ENCODE measurements at places on chromosomes 2 and 18.

DNA sequence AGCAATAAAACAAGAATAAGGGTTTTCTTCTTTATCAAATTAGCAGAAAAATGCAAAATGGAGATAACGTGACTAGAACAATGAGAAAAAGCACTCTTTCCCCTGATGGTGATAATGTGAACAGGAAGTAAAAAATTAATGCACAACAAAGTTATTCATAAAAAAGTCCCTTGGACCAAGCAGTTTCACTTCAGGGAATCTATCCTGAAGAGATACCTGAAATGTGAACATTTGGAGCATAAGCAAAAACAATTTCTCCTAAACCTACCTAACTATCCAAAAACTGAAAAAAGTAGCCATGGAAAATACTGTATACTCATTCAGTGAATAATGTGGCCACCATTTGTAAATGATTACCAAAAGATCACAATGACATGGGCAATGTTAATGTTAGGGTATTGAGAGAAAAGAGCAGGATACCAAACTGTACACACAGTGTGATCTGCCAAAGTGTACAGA lies 48.7 kb downstream of the TRIP12 start:
- DNase-seq: no peak

- no peak for DNase-seq
Measured at GRCh38 chr18:56166914-56167313, 471.5 kb downstream of the TXNL1 start.

GRCh38 chr2:47072728-47073191 lies 82.3 kb downstream of the STPG4 start:
- no peak for DNase-seq

DNA sequence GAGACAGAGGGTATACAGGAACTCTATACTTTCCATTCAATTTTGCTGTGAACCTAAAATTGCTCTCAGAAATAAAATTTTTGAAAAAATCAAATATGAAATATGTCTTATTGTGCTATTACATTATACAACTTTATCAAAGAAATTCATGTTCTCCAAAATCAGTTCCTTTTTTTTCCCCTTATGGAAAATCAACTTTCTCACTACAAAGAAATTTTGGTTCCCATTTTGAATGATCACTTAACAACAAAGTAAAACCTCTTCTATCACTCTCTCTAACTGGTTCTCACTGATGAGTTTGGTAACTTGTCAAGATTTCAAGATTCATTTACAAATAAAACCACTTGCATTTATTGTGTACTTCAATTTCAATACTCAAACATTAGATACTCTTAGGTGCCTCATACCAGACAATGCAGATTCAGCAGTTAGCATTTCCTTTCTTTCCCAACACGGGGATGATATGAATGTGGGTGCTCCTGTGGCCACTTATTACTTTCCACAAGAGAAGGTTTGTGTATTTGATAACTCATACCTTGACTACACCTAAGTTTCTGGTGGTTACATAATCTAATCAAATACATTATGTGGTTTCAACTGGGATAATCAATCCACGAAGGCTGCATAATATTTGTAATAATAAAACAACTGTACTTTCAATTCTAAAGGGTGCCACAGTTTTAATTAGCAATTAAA lies 6.4 kb downstream of the PSME4 start:
- no peak for DNase-seq

- no peak for DNase-seq
Measured at GRCh38 chr2:44751754-44752479, 189.6 kb upstream of the SIX3 start.

- DNase-seq: no peak
Measured at GRCh38 chr2:162014751-162015150, 59.3 kb downstream of the DPP4 start.

DNA sequence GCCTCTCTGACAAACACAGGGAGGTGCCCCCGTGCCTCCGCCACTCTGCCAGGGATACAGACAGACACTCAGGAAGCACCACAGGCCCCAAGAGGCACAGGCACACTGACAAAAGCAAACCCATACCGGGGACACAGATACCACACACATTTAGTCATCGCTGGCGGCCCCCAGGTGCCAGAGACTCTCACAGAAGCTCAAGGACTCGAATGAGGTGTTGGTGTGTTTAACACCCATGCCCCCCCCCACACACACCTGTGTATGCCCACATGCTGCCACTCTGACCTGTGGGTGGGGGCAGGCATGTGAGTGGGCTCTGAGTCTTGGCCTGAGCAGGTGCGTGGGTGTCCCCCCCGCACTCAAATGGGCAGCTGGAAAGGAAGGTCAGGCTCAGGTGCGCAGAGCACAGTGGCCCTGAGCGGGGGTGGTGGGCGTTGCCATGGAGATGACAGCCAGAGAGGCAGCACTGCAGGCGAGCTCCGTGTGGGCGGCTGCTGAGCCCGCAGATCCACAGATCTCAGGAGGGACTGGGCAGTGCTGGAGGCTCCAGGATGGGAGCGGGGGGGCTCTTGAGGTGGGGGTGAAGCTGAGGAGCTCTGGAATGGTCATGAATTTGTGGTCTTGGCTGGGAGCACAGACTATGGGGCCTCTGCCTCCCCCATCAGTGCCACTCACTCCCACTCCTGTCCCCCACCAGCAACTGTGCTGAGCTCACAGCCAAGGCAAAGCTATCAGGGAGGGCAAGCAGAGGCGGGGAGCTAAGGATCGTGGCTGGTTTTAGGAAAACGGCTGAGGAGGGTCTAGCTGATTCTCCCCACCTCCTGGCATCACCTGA lies 73.9 kb upstream of the TAF1B start:
- no peak for DNase-seq

DNA sequence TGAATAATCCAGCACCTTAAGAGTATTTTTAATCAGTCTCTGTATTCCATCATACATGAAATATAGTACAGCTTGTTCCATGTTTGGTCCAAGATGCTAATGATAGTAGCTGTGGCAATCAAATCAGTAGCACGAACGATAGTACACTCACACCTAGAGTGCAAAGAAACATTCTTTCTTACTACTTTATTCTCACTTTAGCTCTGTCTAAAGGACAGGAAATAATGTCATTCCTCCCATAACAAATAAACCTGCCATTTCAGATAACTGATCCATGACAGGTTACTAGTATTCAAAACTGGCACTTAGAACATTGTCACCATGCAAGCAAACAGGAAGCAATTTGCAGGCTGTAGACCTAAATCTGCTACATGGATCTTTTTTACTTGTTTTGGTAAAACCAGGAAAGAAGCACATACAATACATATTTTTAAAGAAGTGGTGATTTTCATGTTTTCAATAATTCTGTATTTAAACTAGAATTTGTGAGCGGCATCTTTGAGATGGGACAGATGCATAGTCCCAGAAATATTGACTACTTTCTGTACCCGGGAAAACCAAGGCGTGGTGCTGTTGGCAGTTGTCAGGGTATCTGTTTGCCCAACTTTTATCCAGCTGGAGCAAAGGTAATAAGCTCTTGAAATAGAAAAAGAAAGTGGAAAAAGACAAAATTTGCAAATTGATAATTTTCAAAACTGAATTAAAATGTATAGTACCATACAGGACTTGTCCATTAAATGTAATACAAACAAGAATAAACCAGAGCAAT lies 49.5 kb downstream of the IKZF2 start:
- no peak for DNase-seq

GRCh38 chr18:31247574-31248199 lies 70.3 kb upstream of the DSG1 start:
- DNase-seq: no peak

GRCh38 chr2:122543815-122544214 lies 788.4 kb downstream of the TSN start:
- no peak for DNase-seq

GRCh38 chr2:168736649-168737445 lies 65.6 kb upstream of the NOSTRIN start:
- DNase-seq: no peak

DNA sequence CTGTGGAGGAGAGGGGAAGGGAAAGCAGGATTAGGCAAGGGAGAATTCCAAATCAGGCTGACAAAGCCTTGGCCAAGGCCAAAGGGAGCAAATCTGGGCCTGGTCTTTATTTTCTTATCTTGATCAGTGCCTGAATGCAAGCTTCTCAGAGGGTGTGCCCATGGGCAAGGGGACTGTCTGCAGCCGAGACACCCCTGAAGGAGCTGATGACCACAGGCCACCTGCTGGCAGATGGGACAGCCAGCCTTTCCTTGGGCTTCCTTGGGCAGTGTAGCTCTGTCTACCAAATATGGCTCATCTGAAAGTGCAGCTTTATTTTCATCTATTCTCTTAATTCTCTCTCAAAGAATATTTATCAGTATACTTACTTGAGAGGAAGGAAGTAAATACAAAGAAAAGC lies 117.0 kb downstream of the PKP4 start:
- DNase-seq: no peak

DNA sequence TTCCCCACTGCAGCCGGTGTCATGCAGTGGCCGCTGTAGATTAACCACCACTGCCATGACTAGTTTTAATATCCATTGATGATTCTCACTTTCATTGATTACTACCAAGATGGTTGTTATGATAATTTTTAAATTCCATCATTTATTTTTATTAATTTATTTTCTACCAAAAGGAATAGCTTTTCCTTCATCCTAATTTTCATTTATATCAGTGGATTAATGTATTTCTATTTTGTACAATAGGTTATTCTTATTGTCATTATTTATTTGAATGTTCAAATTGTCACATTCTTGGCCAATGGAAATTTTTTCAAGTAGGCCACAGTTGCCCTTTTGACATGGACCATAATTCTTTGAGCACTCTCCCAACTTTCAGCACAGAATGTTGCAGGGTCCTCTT lies 374.9 kb upstream of the VWC2L start:
- DNase-seq: no peak

- no peak for DNase-seq
Measured at GRCh38 chr2:44955593-44956392, 14.3 kb downstream of the SIX3 start.

- no peak for DNase-seq
Measured at GRCh38 chr2:46878886-46879285, 36.7 kb downstream of the MCFD2 start.

- DNase-seq: no peak
Measured at GRCh38 chr2:150528861-150529801, 41.7 kb upstream of the RND3 start.

- DNase-seq: no peak
Measured at GRCh38 chr2:63424329-63425078, 163.8 kb downstream of the WDPCP start.

DNA sequence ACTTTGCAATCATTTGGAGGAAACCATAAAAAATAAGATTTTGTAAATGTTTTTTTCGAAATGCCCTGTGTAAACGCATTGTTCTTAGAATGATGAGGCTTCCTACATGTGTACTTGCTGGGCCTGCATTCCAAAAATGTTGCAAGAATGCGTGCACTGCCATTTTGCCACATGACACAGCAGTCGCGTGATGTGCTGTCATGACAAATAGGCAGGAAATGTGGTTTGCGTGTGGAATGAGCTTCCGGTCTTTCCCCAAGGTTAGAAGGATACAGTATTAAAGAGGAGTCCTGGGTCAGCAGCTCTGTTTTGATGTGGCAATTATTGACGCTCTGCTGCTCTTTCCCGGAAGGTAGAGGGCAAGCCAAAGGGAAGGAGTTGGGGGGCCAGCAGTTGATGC lies 18.1 kb upstream of the SERPINB2 start:
- DNase-seq: no peak

GRCh38 chr2:238095143-238095542 lies 5.0 kb upstream of the ESPNL start:
- DNase-seq: no peak

DNA sequence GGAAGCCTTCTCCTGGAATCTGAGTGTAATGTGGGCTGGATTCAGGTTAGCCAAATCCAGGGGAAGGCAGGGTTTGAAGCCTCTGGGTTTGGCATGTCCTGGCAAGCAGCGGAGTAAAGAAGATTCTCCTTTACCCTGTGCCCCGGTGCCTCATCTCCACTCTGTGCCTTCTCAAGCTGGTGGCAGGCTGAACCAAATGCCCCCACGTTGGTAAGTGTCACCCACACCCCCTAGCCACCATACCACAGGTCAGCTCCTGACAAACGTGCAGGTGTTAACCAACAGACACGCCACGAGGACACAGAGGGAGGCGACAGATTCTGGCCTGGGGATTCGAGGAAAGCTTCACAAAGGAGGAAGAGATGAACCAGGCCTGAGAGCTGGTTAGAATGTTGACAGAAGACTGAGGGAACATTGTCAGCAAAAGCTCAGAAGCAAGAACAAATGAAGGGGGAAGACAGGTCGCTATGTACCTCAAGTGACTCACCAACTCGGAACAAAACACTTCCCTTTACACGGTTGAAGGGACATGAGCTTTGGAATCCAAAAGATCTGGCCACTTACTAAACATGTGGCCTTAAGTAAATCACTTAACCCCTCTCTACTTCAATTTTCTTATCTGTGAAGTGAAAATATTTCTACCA lies 85.2 kb upstream of the LCLAT1 start:
- DNase-seq: no peak

DNA sequence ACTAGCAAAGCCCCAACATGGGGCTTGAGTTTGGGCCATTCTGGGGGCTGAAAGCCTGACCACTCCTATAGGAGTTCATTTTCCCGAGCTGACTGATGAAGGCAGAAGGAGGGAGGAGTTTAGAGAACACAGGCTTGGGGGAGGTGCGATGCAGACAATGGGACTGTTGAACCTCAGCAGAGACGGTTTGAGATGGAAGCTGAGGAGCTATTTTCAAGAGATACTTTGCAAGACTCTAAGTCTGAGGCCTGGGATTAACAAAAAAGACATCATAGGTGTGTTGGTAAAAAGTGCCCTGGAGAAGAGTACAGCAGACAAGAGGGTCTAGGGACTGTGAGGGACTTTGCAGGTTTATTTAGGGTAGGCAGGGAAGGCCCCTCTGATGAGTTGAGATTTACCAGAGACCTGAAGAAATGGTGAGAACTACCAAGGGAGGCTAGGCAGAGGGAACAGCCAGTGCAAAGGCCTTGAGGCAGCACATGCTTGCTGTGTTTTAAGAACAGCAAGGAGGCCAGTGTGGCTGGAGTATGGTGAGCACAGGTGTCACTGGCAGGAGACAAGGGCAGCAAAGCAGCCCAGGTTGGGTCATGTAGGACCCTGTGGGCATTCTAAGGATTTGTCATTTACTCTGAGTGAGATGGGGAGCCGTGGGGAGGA lies 31.6 kb downstream of the PCBP1 start:
- DNase-seq: no peak

DNA sequence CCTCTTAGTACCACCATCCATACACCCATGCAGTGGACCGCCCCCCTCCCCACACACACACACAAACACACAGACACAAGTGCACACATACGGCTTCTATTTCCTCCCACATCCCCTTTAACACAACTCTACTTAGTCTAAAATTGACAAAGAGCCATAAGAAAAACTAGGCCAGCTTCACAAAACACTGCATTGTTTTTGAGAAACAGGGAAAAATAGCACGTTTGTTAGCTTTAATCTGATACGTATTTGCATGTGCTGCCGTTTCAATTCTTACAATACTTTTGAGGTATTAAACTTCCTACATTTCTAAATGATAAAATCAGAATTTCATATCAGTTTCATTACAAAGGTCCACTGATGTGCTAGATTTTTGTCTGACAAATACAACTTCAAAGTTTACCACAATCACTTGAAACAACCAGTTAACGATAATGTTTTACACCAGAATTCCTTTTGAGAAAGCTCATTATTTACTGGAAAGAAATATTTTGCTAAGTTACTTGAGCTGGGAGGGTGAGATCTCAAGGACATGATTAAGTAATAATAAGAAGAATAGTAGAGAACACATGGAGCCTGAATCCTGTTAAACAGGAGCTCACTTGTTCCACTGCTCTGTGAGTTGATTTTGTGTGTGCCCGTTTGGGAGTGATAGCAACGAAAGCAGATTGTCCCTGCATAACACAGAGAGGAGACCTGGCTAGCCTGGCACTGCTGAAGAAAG lies 74.5 kb downstream of the MOGAT1 start:
- DNase-seq: no peak

- no peak for DNase-seq
Measured at GRCh38 chr18:35553300-35553699, 28.2 kb upstream of the GALNT1 start.

GRCh38 chr2:140893685-140894084 lies 1237.1 kb downstream of the LRP1B start:
- DNase-seq: no peak

Data from NCI-H2029 treated with DMSO at 0.1 percent for 48 hours (cell line).